ENCODE measurements at places on chromosomes 6 and 20.

DNA sequence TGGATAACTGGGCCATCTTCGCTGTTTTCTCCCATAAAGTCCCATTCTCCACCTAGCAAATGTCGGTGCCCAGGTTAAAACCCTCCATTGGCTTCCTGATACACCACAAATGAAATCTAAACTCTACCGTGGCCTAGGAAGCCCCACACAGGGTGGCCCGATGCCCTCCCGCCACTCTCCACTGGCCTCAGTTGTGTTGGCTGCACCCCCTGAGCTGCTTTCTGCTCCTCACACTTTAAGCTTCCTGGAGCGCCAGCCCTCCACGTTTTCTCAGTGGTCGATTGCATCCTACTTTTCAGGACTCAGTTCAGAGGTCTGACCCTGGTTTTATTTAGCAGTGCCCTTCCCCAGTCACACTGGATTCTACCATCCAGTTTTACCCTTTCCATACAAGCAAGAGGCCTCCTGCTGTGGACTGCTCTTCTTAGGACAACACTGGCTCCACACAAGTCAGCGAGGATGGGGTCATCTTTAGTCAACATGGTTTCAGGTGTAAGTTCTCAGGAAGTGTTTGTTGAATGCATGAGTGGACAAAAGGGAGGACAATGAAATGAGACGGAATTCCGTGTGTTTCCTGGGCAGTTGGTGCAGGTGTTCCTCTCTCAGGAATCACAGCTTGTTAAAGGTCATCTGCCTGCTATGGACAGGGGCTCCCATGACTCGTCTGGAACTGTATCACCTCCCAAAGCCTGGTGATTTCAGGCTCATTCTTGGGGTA lies 124.1 kb downstream of the SULF2 start:
- DNase-seq, result no peak

GRCh38 chr20:23152308-23152892 lies 66.3 kb upstream of the CD93 start:
- DNase-seq, result peak; percentile 82

- no peak for DNase-seq
Measured at GRCh38 chr6:140380427-140381218, 1006.2 kb upstream of the CITED2 start.

DNA sequence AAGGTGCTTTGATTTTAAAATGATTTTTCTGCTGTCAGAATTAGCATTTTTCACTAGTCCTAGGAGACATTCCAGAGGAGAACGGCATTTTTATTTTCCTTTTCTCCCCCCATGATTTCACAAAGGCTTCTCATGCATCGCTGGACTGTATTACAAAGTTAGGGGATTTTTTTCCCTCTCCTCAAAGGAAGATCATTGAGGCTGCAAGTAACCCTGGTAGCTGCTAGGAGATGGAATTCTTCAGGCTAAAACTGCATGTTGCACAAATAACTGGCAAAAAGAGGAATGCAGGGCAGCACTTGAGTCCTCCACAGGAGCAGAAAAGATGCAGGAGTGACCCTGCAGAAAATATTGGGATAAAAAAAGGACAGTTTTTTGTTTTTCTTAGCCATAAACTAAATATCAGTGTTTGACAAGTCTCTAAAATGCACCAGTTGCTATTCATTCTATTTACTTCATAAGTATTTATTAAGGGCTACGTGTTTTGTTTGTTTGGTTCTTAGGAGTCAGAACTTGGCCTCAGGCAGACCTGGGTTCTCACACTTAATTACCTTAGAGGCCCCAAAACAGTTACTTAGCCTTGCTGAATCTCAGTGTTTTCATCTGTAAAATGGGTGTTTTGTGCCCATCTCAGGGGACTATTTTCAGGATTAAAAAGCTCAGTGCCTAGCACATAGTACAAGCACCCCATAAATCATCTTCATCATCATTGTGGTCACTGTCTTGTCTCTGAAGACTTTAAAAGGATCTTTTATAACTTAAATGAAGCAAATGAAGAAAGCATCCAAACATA lies 144.5 kb upstream of the ID4 start:
- no peak for DNase-seq

- no peak for DNase-seq
Measured at GRCh38 chr6:167968091-167968490, 29.4 kb upstream of the KIF25 start.

DNA sequence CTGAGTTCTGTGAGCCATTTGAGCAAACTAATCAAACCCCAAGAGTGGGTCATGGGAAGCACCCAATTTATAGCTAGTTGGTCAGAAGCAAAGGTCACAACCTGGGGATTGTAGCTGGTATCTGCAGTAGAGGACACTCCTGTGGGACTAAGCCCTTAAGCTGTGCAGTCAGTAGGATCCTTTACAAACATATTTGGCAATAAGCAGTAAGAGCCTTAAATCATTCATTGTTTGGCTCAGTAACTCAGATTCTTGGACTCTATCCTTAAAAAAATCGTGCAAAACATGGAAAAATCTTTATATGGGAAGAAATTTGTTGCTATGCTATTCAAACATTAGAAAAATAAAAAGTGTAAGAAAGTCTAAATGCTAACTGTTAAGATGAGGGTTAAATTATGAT lies 29.9 kb downstream of the FRK start:
- no peak for DNase-seq
